Cortex of kidney (tissue), 1 donor: ENCODE measurements at places on chromosomes 4 and X.

DNA sequence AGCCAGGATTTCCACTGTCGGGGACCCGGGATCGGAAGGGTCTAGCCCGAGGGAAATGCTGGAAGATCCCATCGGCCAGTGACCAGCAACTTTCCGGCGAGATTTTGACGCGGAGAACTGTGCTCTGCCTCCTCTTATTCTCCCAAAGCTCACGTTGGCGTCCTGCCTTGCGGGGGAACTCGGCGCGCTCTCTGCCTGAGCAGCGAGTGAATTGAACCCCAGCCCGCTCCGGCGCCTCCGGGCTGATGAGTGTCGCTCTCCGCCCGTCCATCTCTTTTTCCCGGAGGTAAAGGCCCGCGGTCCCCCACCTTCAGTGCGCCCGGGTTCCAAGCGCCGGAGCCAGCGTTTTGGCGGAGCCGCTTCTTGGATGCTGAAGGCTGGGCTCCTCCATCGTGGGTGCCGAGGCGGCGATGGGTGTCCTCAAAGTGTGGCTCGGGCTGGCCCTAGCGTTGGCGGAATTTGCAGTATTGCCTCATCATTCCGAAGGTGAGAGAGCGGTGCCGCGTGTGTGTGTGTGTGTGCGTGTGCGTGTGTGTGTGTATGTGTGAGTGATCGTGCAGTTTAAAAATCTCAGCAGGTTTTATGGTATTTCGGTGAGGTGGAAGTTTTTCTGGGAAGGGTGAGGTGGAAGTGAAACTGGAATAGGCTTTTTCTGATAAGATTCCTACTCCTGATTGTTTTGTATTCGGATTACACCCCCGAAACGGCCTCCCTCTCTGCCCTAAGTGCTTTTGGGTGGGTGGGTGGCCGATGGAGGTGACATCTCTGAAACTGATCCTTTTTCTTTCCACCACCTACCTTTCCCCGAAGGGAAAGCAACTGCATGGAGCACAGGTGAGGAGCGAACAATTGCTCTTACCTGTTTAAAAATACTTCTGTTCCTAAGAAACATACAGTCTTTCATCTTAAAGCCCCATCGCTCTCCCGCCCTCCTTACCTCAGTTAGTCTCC lies 752 bp downstream of the FRAS1 start:
- DNase-seq, result no peak

- DNase-seq, result no peak
These were observed 253.3 kb downstream of the CENPC start for GRCh38 chr4:67292045-67292444.

DNA sequence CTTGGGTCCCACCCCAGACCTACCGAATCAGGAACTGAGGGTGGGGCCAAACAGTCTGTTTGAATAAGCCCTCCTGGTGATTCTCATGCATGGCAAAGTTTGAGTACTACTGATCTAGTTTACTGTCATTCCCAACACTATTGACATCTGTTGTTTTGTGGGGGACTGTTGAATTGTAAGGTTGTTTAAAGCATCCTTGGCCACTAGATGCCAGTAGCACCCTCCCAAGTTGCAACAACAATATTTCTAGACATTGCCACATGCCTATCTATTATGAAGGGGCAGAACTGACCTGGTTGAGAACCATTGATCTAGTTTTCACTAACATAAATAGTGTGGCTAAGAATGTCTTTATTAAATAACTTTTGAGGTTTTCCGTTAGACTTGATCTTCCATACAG lies 15.1 kb downstream of the TAF9B start:
- no peak for DNase-seq

DNA sequence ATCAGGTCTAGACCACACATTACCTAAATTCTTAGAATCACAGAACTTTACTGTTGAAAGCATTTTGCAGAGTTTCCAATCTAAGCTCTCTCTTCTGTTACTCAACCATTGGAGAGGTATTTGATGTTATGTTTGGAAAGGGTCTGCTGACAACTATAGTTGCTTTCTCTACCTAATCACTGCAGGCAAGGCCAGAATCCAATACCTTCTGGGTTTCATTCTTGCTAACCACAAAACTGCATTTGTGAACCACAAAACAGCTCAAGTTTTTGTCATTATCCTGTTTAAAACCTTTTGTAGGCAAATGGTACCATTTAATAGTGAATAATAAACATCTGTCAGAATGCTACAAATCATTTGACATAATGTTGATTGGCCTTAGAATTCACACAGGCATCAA lies 380.1 kb downstream of the GASK1B start:
- DNase-seq, result no peak

- no peak for DNase-seq
These were observed 133.3 kb downstream of the STK32B start for GRCh38 chr4:5184606-5185005.

DNA sequence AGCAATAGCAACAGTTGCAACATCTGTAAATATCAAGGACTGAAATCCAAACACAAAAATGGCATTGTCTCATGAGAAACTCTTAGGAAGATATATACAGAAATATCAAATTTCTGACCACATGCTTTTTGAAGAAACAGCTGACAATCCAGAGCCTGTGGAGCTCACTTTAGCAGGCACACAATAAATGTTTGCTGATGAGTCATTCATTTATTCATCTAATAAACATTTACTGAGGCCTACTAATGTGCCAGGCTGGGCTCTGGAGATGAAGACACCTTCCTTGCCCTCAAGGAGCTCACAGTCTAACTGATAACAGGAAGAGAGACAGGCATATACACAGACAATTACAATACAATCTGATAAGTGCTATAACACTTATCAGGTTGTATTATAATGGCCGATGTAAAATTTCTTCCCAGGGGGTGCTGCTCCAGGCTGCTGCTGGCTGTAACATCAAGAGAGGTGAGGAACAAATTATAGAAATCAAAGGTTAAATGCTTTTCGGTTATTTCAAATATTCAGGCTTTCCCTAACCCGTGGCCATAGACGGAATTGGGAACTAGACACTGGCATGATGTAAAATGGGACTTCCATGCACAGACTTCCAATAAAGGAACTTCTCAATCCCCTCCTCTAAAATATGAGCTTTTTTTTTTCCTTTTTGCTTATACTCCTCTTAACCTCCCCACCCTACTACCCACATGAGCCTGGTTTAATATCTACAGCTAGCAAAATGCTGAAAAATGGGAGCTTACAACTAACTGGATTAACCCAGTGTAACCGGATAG lies 16.8 kb upstream of the ZCCHC13 start:
- no peak for DNase-seq

DNA sequence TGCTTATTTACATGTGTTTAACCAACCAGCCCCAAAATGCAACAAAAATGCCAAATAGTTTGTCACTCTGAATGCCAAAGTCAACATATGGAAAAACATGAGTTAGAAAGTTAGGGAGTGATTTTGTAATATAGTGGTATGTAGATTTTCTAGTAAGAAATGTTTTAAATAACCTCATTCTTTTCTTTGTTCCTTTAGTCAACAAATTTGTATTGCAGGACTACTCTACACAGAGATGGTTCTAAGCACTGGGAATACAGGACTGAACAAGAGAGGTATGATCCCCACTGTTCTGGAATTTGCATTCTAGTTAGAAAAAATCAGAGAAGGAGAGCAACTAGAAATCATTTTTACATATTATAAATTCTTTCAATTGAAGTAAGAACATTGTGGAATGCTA lies 218.8 kb upstream of the ANXA10 start:
- DNase-seq, result no peak

DNA sequence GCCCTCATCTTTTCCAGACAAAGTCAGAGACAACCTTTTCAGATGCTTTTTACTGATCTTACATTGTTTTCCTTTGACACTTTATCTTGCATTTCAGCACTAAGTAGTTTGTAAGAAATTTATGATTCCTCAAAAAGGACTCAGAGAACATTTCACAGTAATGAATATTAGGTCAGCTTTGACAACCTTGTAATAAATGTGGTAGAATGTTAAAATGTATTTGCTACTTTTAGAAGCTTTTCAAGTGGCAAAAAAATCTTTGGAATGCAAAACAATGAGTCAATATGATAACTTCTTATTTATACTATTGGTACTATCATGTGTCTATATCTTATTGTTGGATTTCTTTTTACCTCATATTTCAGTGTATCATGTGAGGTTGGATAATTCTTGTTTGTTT lies 146.2 kb upstream of the FAT4 start:
- DNase-seq, result no peak

- no peak for DNase-seq
These were observed 15.5 kb upstream of the CYLC1 start for GRCh38 chrX:83845397-83845796.

DNA sequence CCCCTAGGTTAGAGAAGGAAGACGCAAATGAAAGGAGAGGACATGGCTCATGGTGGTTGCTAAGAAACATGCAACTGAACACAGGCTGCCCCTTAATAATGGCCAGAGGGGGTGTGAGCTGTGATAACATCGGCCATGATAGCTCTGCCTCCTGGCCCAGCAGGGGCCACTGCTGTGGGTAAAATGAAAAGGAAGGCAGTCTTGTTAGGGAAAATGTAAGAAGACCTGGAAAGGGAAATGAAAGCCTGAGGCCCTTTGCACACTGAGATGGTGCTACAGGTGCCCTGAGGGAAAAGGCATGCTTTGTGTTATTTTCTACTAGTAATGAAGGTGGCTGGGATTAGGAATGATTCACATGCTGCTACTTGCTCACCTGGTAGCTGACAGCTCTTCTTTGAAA lies 123.6 kb upstream of the MID1 start:
- no peak for DNase-seq

- DNase-seq, result no peak
These were observed 117.8 kb upstream of the NOCT start for GRCh38 chr4:138897811-138898226.

- no peak for DNase-seq
These were observed 134.5 kb downstream of the ARHGAP6 start for GRCh38 chrX:11531226-11531625.

- no peak for DNase-seq
These were observed 445.5 kb upstream of the SPANXN1 start for GRCh38 chrX:144801786-144802185.

- DNase-seq, result no peak
These were observed 39.5 kb downstream of the SPARCL1 start for GRCh38 chr4:87489678-87490077.

DNA sequence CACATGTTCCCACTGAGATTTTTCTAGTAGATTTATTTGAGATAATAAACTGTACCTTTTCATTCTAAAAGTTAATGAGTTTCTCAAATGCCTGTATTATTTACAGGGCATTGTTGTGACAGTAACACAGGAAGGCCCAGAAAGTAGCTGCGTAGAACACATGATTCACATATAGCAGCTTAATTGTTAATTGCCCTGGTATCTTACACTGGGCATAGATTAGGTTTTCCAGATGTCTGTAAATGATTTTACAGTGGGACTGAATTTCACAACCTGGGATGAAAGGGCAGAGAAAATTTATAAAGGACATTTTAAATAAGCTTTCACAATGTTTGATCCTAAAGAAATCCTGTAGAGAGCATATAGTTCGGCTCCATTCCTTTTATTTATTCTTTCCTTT lies 27.6 kb downstream of the UGT8 start:
- DNase-seq, result no peak

DNA sequence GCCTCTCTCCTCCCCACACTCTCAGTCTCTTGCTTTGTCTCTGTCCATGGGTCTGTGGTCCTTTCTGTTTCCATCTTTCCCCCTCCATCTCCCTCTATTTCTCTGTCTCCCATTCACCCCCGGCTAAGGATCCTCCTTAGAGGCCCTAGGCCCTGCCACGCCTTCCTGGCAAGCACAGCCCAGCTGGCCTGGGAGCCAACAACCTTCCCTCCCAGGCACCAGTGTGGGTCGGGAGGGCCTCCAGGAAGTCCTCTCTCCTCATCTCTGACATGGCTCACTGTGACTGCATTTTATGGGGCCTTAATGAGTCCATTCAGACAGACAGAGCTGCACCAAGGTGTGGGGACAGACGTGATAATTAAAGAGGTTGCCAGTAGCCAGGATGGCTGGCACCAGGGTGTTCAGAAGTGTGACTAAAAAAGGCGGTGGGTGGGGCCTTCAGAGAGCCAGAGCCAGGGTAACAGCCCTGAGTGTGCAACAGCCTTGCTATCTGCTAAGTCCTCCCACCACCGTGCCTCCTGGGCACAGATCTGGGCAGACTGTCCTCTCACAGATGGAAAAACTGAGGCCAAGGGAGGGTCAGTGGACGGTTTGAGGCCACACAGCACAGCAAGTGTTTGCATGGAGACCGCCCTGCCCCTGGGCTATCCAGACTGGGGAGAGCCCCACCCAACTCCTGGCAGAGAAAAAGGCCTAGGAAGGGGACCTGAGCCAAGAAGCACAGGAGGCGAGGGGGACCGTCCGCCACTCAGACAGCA lies 31.5 kb downstream of the BLOC1S4 start:
- DNase-seq, result no peak

GRCh38 chrX:149648932-149649331 lies 17.3 kb upstream of the TMEM185A start:
- DNase-seq, result no peak

GRCh38 chr4:76265631-76266218 lies 14.2 kb downstream of the FAM47E start:
- DNase-seq, result no peak

GRCh38 chr4:44675366-44675765 lies 2.9 kb upstream of the GUF1 start:
- no peak for DNase-seq

- no peak for DNase-seq
These were observed 6.7 kb upstream of the GAB1 start for GRCh38 chr4:143329985-143330384.

DNA sequence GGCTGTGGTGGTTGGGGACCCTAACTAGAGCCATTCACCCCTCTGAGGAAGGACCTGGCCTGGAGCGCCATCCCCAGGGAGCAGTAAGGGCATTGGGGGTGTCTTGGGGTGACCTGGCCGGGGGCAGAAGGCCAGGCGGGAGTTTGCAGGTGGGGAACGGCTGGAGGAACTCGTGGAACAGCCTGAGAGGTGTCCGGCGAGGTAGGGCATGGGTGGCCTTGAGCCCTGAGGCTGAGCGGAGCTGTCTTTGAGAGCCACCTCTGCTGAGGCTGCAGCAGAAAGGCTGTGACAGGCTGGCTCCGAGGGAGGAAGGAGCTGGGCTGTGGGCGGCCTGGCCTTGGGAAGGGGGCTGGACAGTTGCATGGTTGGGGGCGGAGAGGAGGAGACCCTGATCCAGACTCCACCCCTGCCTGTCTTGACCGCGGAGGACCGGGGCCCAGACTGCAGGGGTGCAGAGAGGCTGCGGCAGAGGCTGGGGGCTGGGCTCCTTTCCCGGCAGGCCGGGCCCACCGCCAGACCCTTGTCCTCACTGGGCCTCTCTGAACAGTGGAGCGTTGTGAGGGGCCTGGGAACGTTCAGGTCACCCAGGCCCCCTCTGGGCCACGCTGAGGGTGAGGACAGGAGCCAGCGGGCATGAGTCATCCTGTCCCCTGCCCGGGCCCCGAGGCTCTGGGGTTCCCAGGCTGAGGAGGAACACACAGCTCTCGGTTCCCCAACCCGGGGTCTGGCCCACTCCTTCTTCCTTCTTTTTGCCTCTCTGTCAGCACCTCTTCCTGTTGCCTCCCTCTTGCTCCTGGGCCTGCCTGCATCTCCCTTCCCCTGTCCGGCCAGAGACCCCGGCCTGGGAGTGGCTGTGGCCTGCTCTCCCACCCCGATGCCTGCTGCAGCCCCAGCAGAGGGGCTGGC lies 8.1 kb downstream of the SH3BP2 start:
- DNase-seq, result no peak

GRCh38 chr4:122576261-122577188 lies 44.3 kb downstream of the IL21 start:
- DNase-seq, result no peak
